ENCODE measurements at places on chromosomes 12 and 14.

DNA sequence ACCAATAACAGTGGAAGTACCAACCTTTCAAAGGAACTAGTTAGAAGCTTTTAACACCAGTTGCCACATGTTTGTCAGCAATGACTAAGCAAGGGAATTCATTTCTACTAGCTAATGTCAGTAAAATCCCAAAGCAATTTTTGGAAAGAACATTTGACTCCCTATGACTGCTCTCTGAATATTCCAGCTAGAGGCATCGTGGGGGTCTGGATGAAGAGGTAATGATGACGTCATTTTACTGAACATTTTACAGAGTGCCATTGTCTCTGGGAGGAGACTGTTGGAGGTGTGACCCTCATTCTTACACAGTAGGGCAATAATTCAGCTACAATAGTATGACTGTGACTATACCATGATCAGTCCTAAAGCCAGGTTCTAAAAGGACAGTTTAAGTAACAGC is 204.8 kb downstream of the ITPR2 start:
- DNase-seq: no peak
- H3K27me3 ChIP-seq: no peaks in the 10 kb centered on the region
- H3K4me1 ChIP-seq: no peaks in the 10 kb centered on the region
- no peak overlapping the region for H3K4me3 ChIP-seq
- H3K36me3 ChIP-seq: no peaks in the 10 kb centered on the region

- peaks cover 10% of the 10 kb centered on the region for H3K27me3 ChIP-seq
- no peak overlapping the region for H3K4me3 ChIP-seq
- DNase-seq: no peak
- no peaks in the 10 kb centered on the region for H3K36me3 ChIP-seq
- no peaks in the 10 kb centered on the region for H3K4me1 ChIP-seq
Observed at GRCh38 chr14:74620497-74620921, 8.5 kb upstream of the LTBP2 start.

GRCh38 chr12:131468206-131468605 is 242.7 kb upstream of the SFSWAP start:
- H3K36me3 ChIP-seq: no peaks in the 10 kb centered on the region
- H3K4me1 ChIP-seq: no peaks in the 10 kb centered on the region
- H3K27ac ChIP-seq: no peak overlapping the region
- H3K27me3 ChIP-seq: no peaks in the 10 kb centered on the region

- DNase-seq: no peak
- no peak overlapping the region for H3K27ac ChIP-seq
- no peaks in the 10 kb centered on the region for H3K4me1 ChIP-seq
- H3K4me3 ChIP-seq: no peak overlapping the region
Observed at GRCh38 chr14:81179631-81180030, 41.1 kb downstream of the GTF2A1 start.

GRCh38 chr14:27886256-27886655 is 880.3 kb upstream of the FOXG1 start:
- no peaks in the 10 kb centered on the region for H3K27me3 ChIP-seq
- DNase-seq: no peak
- H3K4me1 ChIP-seq: no peaks in the 10 kb centered on the region
- H3K36me3 ChIP-seq: no peaks in the 10 kb centered on the region
- no peak overlapping the region for H3K4me3 ChIP-seq

GRCh38 chr14:80946797-80947196 is 5.3 kb upstream of the CEP128 start:
- H3K27ac ChIP-seq: no peak overlapping the region
- H3K4me3 ChIP-seq: no peak overlapping the region
- no peaks in the 10 kb centered on the region for H3K36me3 ChIP-seq
- no peaks in the 10 kb centered on the region for H3K4me1 ChIP-seq

GRCh38 chr14:90903101-90903500 is 86.9 kb upstream of the TTC7B start:
- peak; percentile 71 for DNase-seq
- peaks cover 9% of the 10 kb centered on the region for H3K36me3 ChIP-seq
- H3K4me3 ChIP-seq: no peak overlapping the region
- no peaks in the 10 kb centered on the region for H3K27me3 ChIP-seq
- no peak overlapping the region for H3K27ac ChIP-seq
- no peaks in the 10 kb centered on the region for H3K4me1 ChIP-seq

GRCh38 chr14:72924337-72924736 is 1.9 kb upstream of the DCAF4 start:
- no peak overlapping the region for H3K27ac ChIP-seq
- DNase-seq: no peak
- H3K4me3 ChIP-seq: no peak overlapping the region
- H3K36me3 ChIP-seq: peaks cover 3% of the 10 kb centered on the region
- H3K27me3 ChIP-seq: no peaks in the 10 kb centered on the region

- H3K27me3 ChIP-seq: no peaks in the 10 kb centered on the region
- no peak overlapping the region for H3K4me3 ChIP-seq
- H3K36me3 ChIP-seq: no peaks in the 10 kb centered on the region
- H3K4me1 ChIP-seq: no peaks in the 10 kb centered on the region
- DNase-seq: no peak
- H3K27ac ChIP-seq: no peak overlapping the region
Observed at GRCh38 chr12:78101113-78101876, 270.6 kb downstream of the NAV3 start.

DNA sequence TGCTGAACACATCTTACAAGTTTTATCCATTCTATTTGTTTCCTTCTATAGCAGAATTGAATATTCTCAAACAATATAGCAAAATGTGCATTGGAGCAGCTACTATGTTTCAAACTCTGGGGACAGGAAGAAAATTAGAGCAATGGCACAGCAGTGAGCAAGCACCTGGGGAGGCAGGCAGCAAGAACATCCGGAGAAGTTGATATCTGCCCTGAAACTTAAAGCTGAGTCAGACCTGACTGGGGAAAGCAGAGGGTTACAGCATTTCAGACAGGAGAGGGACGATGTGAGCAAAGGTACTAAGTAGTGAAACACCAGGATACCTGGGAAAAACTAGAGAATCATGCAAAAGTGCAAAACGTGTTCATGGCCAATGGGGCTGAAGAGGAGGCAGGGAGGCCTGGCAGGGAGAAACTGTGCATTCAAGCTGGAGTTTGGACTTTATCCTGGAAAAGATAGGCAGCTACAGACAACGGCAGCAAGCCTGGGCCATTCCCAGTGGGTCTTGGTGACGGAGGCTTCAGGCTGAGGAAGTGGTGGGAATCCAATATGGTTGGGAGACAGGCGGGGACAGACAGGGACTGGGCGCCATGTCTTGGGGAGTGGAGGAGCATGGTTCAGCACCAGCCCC is 118.0 kb upstream of the CDKN3 start:
- no peak overlapping the region for H3K4me3 ChIP-seq
- H3K27ac ChIP-seq: no peak overlapping the region
- no peaks in the 10 kb centered on the region for H3K36me3 ChIP-seq
- no peaks in the 10 kb centered on the region for H3K4me1 ChIP-seq

DNA sequence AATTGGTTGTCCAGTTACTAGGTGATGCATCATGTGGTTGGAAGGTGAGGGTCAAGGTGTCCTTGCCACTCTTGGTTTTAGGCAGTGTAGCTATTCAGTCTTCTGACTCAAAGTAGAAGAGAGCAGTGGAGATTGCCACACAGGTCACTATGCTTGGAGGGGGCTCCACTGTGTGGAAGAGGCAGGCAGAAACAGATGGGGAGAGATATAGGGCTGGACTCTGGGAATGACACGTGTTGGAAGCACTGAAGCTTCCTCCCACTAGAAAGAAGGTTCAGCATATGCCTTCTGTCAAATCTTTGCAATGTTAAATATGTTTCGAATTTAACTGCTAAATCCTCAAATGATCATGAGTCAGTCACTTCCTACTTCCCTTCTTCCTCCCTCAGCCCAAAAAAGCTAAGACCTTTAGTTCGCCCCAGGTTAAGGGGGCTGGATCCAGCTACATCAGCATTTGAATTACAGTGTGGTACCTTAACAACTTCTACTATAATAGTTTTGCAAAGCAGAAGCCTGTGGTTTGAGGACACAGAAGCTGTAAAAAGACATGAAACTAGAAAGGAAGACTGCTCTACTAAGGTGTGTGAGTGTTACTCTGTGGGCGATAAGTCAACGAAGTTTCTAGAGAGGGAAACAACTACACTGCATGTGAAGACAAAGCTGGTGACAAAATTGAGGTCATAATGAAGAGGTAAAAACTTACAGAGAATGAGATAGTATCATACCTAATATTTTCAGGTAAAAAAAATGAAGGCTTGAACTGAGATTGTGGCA is 228.0 kb downstream of the NELL2 start:
- H3K27ac ChIP-seq: no peak overlapping the region
- H3K36me3 ChIP-seq: no peaks in the 10 kb centered on the region
- no peak overlapping the region for H3K4me3 ChIP-seq

DNA sequence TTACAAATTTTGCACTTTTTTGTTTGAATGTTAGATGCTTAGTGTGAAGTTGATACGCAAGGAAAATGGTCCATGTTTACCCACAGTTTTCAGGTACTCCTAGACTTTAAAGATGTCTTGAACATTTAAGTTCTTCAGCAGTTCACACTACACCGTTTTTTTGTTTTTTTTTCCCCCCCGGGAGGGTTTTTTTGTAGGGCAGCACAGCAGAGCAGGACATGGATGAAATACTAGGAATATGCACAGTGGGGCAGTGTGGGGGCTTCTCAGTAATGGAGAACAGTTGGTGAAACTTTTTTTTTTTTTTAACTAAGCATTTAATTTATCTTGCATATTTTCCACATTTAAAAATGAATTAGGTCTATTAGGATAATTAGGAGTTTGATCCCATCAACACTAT is 4.9 kb downstream of the RAN start:
- no peak overlapping the region for H3K27ac ChIP-seq
- peaks cover 8% of the 10 kb centered on the region for H3K36me3 ChIP-seq
- no peak for DNase-seq
- H3K27me3 ChIP-seq: no peaks in the 10 kb centered on the region

DNA sequence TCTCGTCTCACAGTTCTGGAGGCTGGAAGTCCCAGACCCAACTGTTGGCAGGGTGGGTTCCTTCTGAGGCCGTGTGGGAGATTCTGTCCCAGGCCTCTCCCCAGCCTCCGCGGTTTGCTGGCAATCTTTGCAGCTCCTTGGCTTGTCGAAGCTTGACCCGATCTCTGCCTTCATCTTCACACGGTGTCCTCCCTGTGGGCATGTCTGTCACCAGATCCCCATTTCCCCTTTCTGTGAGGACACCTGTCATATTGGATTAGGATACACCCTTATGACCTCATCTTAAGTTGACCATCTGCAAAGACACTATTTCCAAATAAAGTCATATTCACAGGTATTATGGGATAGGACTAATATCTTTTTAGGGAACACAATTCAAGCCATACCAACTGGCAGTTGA is 22.6 kb upstream of the LRP1-AS start:
- no peak for DNase-seq
- H3K4me1 ChIP-seq: no peaks in the 10 kb centered on the region
- H3K36me3 ChIP-seq: peaks cover 18% of the 10 kb centered on the region
